ENCODE measurements at places on chromosomes 11 and 22.

DNA sequence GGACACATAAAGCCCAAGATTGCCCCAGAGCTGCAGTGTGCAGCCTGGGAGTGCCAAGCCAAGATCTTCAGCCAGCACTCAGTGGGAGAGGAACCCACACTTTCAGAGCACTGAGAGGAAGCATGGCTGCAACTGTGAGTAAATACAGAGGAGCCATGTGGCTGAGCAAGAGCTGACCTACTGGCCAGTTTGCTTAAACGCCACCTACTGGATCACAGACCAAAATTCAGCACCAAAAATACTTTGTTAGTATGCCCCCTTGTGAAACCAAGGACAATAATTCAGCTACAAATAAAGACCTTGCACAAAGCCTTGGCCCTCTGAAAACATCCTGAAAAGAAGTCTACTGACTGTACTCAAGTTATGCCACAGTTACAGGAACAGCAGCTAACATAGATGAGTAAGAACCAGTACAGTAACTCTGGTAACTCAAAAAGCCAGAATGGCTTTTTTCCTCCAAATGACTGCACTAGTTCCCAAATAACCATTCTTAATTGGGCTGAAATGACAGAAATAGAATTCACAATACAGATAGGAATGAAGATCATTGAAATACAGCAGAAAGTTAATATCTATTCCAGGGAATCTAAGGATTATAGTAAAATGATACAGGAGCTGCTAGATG lies 10.1 kb upstream of the OR4A15 start:
- DNase-seq = no peak

- DNase-seq = no peak
These were observed 2.0 kb upstream of the NRGN start for GRCh38 chr11:124737638-124738305.

DNA sequence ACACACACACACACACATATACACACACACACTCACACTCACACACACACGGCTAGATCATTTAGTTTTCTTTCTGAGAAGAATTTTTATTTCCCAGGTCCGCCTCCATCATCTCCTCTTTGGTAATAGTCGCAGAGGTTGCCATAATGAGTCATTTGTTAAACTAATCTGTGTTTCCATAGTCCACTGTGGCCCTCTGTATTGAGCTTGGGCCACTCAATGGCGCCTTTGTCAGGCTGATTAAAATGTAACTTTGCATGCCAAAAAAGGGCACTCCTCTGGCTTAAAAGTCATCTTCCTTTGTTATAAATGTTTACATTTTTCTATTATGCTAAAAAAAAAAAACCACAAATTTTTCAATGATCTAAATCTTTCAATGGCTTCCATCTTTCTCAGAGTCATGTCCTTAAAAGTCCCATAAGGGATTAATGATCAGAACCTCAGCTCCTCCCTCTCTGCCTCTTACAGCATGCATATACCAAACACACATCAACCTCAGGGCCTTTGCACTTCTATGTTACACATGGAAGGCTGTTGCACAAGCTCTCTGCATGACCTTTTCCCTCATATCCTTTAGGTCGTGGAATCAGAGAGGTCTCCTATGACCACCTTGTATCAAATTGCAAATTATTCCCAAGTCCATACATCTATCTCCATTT lies 35.3 kb downstream of the EHF start:
- no peak for DNase-seq

GRCh38 chr11:112150517-112150916 lies 13.4 kb downstream of the IL18 start:
- no peak for DNase-seq

DNA sequence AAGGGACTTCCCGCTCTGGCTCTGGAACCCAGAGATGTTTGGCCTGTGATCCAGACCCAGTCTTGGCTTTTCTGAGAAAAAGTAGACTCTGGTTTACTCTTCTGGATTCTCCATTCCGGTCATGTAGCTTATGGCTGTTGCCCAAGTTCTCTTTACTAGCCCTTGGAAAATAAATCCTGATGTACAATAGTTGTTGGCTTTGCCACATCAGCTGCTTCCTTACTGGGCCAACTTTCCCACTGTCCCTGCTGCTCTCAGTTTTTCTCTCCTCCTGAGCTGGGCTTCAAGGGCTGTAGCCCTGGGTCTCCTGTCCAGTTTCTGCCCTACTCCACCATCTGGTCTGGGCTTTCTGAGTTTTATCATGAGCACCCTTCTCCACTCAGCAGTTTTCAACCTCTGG lies 12.5 kb downstream of the PATZ1 start:
- no peak for DNase-seq

DNA sequence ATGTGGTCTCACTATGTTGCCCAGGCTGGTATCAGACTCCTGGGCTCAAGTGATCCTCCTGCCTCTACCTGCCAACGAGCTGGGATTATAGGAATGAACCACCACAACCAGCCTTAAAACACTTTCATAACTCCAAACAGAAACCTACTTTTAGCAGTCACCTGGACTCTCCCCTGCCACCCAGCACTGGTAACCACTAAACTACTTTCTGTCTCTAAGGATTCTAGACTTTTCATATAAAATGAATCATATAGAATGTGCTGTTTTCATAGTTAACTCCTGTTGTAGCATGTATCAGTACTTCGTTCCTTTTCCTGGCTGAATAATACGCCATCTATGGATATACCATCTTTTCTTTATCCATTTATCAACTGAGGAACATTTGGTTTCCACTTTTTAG lies 29.4 kb upstream of the PISD start:
- no peak for DNase-seq

GRCh38 chr22:27097506-27097905 lies 440.1 kb downstream of the MIAT start:
- no peak for DNase-seq

DNA sequence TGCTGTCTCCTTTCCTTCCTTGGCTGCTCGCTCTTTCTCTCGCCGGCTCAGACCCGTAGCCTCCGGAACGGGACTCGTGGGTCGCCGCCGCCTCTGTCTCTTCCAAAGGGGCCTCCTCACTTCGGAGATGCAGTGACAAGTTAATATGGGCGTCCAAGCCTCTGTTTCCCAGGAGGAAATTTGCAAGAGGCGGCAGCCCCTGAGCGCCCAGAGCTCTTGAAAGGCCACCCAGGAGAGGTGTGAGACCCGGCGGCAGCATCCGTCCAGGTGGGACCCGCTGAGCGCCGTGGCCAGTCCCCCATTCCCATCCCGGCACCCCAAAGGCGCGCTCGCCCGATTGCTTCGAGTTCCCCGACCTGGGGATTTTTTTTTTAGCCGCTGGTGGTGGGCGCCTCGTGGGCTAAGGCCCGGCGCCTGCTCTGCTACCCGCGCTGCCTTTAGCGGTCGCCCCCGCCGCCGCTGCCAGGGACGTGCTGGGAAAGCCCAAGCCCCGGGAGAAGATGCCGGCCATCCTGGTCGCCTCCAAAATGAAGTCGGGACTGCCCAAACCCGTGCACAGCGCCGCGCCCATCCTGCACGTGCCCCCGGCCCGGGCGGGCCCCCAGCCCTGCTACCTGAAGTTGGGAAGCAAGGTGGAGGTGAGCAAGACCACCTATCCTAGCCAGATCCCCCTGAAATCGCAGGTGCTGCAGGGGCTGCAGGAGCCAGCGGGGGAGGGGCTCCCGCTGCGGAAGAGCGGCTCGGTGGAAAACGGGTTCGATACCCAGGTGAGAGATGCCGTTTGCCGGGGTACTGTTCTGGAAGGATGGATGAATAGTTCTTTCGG lies 772 bp downstream of the NAV2 start:
- DNase-seq = no peak

Measured in stimulated activated CD4-positive, alpha-beta T cell treated with anti-CD3 and anti-CD28 coated beads, TNF-alpha, amount 100 ng/mL, for 1 hour (primary cell).